Pulmonary artery endothelial cell (primary cell): ENCODE measurements at places on chromosomes 1 and 21.

DNA sequence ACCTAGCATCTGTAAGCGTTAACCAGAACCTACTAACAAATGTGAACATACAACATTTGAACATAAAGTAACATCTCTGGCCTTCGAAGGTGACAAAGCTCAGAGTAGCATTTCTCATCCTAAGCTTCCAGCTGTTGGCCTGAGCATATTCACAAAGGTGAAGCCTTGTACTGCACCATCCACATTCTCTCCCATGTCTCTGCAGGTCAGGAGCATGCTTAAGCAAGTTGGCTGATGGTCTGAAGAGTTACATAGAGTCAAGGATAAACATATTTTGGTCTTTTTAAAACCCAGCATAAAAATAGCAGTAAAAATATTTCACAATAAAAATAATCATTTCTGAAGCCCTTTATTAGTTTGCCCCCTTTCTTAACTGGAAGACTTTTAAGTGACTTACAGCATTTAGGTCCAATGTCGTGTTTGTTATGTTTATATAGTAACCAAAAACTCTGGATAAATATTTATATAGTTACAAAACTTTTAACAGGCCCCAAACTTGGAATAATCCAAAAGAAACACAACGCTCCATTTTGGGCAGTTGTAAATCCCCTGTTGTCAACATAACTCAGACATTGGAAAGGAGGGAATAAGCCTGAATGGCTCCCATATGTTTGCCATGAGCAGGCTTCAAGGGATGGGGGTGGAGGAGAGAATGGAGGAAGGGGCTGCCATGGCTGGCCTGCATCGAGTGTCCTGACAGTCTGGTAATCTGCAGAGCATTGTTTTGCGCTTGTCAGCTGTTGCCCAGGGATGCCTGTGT, 42.8 kb upstream of the ENAH start:
- DNase-seq, result no peak

DNA sequence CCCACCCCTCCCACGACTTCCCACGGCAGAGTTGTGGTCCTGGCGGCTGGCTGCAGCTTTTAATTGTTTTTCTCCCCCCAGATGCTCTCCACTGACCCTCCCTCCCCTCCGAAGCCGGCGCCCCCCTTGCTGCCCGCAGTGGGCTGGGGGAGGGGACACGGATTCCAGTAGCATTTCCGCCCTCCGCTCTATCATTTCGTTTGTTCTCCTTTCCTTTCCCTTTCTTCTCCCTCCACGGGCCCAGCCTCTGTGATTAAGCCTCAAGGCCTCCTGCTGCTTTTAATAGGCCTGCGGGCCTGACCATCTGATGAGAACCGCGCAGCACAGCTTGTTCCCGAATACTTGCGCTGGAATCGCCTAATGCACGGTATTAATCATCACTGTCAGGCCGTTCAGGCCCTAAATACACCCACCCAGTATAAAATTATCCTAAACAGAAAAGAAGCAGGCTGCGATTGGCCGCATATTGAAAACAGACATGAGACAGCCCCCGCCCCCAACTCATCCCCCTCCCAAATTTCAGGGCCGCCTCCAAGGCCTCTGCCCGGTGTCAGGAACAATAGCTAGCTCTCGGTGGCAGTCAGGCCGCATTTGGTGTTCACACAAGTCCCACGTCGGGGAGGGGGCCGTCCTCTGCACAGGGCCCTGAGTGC, 102.0 kb upstream of the ARHGEF16 start:
- DNase-seq, result no peak

GRCh38 chr1:14498839-14499238, 99.6 kb upstream of the KAZN start:
- no peak for DNase-seq

- DNase-seq, result no peak
Measured at GRCh38 chr1:50295566-50295965, 127.7 kb downstream of the DMRTA2 start.

DNA sequence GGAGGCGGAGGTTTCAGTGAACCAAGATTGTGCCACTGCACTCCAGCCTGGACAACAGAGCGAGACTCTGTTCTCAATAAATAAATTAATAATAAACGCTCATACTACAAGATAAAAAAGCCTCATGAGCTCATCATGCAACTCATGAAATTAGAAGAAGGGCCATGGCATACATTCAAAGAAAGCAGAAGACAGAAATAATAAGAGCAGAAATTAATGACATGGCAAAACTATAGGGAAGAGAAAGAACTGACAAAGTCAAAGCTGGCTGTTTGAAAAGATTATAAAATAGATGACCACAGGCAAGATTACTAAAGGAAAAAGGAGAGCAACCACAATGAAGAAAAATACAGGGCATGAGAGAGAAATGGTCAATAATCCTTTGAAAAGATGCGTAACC, 14.7 kb upstream of the FUCA1 start:
- DNase-seq, result no peak

DNA sequence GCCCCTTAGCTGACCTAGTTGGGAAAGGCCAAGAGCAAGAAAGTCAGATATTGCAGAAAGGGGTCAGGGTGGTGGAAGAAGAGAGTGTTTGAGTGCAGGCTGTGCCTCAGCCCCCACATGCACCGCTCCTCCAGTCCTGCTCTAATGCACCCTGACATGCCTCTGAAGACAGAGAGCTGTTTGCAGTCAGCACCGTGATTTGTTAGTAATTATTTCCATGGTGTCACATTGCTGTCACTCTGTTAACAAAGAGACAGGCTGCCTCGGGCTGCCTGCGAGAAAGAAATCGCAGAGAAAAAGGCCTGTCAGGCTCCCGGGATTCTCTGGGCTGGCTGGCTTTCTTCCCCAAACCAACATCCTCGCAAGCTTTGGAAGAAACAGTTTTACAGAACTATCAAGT, 58.3 kb downstream of the ERI3 start:
- DNase-seq, result no peak

DNA sequence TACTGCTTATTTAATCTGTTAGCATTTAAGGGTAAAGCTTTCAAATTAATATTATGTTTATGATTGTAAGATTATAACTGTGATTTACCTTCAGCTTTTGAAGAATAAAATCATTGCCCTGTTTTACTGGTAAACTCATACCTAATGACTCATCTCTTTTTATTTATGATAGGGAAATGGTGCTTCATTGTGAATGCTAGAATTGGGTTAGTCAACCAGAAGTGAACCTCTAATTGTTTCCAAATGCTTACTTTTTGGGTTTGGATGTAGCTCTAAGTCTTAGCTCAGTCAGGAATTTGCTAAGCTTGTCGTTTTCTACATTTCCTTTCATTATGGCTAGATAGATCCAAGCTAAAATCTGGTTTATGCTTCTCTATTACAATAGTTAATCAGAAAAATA, 59.4 kb downstream of the SLC30A7 start:
- DNase-seq, result no peak

DNA sequence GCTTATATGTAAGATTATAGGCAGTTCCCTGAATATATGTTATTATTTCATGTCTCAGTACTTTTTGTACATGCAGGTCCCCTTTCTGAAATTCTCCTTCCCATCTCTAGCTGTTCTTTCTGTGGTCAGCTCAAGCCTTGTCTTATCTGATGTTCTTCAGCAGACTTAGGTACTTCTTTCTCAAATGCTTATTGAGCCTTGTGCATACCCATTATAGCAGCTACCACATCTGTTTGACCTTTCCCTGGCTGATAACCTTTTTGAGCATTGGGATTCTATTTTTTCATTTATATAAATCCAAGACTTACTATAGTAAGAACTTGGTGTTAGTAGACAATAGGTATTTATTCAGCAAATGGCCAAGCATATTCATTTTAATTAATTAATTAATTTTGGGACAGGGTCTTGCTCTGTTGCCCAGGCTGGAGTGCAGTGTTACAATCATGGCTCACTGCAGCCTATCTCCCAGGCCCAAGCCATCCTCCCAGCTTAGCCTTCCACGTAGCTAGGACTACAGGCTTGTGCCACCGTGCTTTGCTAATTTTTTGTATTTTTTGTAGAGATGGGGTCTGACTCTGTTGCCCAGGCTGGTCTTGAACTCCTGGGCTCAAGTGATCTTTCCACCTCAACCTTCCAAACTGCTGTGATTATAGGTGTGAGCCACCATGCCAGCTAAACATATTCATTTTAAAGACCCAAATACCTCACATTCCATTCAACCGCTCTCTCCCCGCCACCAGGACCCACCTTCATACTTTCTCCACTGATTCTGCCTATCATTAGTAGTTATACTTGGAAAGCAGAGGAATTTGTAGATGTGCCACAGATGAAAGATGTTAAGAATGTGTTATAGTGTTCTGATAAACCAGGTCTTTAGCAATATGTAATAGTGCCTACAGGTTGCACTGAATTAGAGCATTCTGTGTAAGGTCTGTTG, 16.7 kb downstream of the TIPRL start:
- DNase-seq, result no peak

GRCh38 chr1:48688102-48688760, 88.5 kb downstream of the BEND5 start:
- no peak for DNase-seq
